ENCODE measurements at places on chromosomes 13 and 19. TPM values are rescaled to one million over a fixed set of nuclear protein-coding genes. Genes with fewer than 3 reads are reported as not detected.

The NDUFA11 gene
- 162 TPM for total RNA-seq

GRCh38 chr13:112899281-112900225, 69.5 kb upstream of the MCF2L start:
- no peak for ATAC-seq

DNA sequence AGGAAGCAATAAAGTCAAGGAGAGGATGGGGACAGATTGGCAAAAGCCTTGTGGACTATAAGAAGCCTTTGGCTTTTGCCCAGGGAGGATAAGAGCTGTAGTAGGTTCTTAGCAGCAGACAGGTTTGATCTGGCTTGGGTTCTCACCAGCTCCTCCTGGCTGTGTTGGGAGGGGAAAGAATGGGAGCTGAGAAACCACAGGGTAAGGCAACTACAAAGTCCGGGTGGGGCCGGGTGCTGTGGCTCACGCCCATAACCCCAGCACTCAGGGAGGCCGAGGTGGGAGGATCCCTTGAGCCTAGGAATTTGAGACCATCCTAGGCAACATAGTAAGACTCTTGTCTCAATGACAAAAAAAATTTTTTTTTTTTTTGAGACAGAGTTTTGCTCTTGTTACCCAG, 20.6 kb downstream of the NECTIN2 start:
- no peak for ATAC-seq

The ZNF296 gene
- total RNA-seq = 6.7 TPM

The PAN3 gene
- total RNA-seq = 35.6 TPM

DNA sequence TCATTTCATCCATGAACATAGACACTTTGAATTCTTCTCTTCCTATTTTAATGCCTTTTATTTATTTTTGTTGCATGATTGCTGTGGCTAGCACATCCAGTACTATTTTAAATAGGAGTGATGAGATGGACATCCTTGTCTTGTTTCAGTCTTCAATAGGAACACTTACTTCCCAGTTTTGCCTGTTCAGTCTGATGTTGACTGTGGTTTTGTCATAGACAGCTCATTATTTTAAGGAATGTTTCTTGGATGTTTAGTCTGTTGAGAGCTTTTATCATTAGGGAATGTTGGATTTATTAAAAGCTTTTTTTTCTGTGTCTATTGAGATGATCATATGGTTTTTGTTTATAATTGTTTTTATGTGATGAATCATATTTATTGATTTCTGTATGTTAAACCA, 586.6 kb downstream of the SLITRK1 start:
- no peak for ATAC-seq

- ATAC-seq = no peak
Observed at GRCh38 chr19:19074196-19074882, 10.5 kb downstream of the SLC25A42 start.

The MEIS3 gene
- 0.39 TPM for total RNA-seq

Measured in activated T-helper 17 cell treated with anti-CD3 and anti-CD28 coated beads, Interleukin-2, amount 50 U/mL, for 72 hours (primary cell).